ENCODE measurements at places on chromosomes 6 and 20.
A peak's percentile ranks its signal among the peaks of the same experiment; 100 is the strongest.

DNA sequence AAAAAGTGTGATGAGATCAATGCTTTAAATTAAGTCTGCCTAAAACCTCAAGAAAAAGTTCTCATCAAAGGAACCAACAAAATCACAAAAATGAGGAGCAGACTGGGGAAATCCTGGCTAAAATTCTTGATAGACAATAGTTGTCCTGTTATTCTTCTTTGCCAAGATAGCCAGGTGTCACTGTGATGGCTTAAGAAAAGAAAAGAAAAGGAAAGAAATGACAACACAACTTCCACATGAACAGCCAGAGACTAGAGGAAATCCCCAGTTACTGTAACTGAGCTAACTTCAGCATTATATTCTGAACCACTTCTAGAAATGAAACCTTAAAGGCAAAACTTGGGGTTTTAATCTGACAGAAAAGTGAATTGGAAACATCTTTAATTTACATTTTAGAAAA is 129.6 kb downstream of the CD24 start:
- no peak for DNase-seq

DNA sequence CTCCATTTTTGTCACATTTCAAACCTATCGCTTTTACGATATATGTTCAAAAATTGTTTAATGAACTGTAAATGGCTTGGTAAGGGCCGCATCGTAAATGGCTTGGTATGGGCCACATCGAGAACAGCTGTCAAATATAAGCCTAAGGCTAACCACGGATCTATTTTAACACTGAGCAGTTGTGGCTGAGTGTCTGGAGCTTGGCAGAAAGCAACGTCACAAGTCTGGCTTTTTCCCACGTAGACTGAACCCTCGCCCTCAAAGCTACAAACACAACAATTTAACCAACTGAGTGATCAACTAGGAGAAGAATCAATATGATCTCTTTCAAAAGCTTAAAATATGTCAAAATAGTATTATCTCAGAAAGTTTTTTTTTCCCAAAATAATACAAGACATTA is 71.4 kb upstream of the PRSS16 start:
- no peak for DNase-seq

DNA sequence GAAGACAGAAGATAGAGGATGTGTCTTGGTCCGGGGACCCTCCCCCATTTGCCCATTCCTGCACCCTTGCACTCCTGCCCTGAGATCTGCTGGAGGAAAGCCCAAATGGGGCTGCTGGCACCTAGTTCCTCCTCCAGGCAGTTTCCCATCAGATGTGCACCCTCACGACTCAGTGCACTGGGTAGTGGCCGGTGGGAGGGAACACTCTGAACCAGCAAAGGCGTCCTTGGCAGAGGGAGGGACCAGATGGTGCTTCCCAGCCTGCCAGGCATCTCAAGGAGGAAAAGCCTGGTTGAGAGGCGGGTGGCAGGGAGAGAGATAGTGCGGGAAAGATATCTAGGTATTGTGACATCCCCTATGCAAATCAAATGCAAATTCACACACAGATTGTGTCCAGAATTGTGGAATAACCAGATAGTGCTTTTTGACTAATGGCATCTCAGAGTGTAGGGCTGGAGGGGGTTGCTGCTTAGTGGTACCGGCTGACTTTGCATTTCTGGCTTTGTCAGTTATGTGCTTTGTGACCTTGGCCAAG is 19.5 kb downstream of the TMEM151B start:
- no peak for DNase-seq

GRCh38 chr20:37737826-37738420 is 44.1 kb downstream of the CTNNBL1 start:
- no peak for DNase-seq

- DNase-seq, result no peak
Observed at GRCh38 chr6:155235087-155235486, 28.7 kb upstream of the CLDN20 start.

DNA sequence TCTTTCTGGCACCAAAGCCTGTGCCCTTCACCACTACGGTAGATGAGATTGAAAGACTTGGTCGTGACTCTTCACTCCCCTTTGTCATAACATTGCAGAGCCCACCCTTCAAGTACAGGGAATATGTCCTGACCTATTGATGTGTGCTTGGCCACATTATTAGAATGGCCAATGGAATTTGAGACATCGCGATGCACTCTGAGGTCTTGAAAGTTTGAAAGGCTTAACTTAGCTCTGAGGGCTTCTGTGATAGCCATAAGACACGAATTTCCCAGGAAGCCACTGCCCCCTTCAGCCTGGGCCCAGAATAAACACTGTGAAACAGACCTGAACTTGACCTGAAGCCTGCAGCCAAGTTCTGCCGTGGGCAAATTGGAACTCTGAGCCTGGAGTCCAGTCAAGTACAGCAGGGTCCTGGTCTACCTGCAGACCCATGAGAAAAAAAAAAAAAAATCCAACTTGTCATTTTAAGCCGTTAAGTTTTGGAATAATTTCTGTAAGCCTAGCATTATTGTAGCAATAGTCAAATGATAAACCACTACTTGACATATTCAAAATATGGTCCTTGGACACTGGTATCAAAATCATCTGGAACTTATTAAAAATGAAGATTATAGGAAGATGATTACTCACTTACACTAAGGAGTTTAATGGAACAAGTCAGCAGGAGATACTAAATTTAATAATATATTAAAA is 36.9 kb upstream of the TRAF3IP2 start:
- no peak for DNase-seq

- peak; percentile 21 for DNase-seq
Observed at GRCh38 chr6:43628393-43629103, 516 bp downstream of the GTPBP2 start.

GRCh38 chr6:112522587-112522986 is 175.5 kb downstream of the RFPL4B start:
- no peak for DNase-seq

GRCh38 chr6:32837651-32838113 is 857 bp downstream of the TAP2 start:
- DNase-seq, result no peak

GRCh38 chr20:23081263-23081819 is 4.8 kb downstream of the CD93 start:
- DNase-seq, result no peak

DNA sequence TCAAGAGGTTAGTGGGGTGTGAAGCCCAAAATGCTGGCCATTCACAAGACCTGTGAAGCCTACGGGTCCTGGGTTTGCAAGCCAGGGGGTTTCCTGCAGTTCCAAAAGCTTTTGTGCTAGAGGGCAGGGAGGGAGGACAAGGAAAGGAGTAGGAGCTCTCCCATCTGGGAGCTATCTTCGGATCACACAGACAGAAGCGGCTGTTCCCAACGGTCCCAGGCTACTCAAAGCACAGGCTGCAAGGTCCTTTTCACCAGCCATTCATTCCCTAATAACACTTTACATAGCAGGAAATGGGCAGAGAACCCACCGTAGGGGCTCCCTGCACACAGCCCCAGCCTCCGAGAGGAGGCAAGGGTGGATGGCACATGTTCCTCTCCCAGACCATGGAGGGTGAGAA is 296.9 kb downstream of the FOXC1 start:
- DNase-seq, result no peak

DNA sequence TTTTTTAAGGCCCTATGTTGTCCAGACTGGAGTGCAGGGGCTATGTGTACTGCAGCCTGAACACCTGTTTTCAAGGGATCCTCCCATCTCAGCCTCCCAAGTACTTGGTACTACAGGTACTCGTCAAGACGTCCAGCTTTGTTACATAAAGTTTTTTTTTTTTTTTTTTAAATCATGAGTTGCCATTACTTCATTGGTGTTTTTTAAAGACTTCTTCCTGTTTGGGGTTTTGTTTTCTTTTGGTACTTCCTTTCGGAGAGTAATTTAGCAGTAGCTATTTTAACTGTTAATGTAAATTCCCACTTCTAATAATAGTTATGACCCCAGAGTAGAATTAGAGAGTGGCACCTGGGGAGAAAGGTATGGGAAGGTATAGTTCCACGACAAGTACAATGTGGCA is 10.5 kb downstream of the ZNFX1 start:
- DNase-seq, result no peak

DNA sequence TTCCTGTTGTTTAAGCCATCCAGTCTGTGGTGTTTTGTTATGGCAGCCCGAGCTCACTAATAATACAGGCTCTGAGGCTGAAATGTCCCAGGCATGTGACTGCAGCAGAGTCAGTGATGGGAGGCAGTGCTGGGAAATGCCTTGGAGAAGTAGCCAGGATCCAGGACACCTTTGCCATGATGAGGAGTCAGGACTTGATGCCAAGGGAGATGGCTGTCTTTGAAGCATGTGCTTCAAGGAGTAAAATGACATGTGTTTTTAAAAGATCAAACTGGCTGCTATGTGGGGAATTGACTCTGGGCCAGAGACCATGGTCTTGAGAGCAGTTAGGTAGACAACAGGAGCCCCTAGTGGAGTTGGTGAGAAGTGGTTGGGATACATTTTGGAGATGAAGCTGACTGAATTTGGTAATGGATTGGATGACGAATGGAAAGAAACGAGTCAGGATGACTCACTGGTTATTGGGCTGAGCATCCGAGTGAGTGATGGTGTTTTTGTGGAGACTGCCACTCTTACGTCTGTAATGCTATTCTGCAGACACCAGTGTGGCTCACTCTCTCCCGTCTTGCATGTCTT is 322.2 kb downstream of the PLCB1 start:
- DNase-seq, result no peak

DNA sequence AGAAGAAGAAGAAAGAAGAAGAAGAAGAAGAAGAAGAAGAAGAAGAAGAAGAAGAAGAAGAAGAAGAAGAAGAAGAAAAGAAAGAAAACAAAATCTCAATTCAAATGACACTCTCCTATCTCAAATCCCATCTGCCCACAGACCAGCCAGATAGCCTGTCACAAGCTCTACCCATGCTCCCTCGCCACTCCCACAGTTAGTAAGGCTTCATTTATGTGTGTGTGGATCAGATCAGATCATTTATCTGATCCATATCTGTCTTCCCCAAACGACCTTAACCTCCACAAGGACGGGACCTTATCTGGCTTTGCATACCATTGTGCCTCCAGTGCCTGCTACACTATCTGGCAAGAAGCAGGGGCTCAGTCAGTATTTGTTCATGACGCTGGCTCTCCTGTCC is 81.9 kb upstream of the RREB1 start:
- no peak for DNase-seq

Data from stimulated activated CD4-positive, alpha-beta T cell treated with anti-CD3 and anti-CD28 coated beads, Interleukin-1b, Interleukin-23, amount 100 ng/mL, for 1 hour (primary cell).